ENCODE measurements at places on chromosomes 11 and 22.

GRCh38 chr11:115499241-115499799 is 4.9 kb downstream of the CADM1 start:
- no peak for DNase-seq

DNA sequence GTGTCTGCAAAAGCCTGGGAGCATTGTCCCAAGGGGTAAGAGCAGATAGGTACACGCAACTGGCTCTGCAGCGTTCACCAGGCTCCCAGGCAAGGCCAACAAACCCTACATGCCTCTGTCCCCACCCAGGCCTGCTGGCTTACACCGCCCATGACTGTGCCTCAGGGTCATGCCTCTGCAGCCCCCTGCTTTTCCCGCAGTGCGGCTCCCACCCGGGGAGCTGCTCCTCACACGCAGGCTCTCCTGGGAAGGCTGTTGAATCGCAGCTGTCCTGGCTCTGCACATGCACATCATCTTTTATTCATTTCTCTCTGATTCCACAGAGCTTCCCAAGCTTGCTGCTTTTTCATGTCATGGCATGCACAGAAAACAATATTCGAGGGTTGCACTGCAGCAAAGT is 29.2 kb upstream of the B3GAT1 start:
- DNase-seq, result no peak

- DNase-seq, result peak; percentile 40
Observed at GRCh38 chr22:36977401-36977861, 41.8 kb downstream of the TST start.

DNA sequence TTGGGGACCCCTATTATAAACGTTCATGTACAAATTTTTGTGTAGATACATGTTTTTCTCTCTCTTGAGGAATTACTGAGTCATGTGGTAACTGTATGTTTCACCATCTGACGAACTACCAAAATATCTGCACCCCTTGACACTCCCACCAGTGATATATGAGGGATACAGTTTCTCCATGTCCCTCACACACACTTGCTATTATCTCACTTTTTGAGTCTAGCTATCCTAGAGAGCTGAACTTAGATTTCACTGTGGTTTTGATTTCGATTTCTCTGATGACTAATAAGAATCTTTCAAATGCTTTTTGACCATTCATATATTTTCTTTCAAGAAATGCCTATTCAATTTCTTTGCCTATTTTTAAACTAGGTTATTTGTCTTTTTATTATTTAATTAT is 200.2 kb downstream of the PGR start:
- DNase-seq, result no peak

DNA sequence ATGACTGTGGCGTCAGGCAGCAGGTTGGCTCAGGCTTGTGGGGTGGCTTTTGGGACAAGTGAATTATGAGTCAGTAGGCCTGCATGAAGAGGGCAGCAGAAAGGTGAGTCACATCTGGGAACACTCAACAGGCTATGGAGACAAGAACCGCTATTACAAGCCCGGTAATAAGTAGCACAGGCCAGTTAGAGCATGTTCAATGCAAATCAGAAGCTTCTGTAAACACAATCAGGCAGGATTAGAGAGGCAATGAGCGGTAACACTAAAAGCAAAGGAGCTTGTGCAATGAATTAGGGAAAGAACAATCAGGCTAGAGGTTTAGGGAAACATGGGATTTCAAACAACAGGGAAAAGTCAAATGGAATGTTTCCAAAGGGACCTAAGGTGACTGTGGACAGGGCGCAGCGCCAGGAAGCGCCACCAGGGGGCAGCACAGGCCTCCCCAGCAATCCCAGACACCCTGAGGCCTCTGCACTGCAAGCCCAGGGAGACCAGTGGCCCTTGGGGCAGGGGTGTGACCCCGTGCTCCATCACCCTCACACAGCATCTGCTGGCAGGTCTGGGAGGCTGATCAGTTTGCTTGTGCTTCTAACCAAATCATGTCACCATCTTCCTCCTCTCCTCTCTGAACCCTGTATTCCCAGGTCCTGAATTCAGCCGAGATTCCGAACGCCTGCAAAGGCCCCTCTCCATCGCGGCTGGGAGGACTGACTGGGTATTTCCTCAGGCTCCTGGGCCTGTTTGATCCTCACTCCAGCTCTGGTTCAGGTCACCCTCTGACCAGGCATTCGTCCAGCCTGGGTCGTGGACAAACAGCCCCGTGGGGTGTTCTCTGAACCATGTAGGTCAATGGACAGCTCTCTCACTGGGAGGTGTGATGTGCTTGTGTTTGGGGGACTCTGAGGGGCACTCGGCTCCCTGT is 50.0 kb downstream of the C11orf58 start:
- DNase-seq, result peak; percentile 27

DNA sequence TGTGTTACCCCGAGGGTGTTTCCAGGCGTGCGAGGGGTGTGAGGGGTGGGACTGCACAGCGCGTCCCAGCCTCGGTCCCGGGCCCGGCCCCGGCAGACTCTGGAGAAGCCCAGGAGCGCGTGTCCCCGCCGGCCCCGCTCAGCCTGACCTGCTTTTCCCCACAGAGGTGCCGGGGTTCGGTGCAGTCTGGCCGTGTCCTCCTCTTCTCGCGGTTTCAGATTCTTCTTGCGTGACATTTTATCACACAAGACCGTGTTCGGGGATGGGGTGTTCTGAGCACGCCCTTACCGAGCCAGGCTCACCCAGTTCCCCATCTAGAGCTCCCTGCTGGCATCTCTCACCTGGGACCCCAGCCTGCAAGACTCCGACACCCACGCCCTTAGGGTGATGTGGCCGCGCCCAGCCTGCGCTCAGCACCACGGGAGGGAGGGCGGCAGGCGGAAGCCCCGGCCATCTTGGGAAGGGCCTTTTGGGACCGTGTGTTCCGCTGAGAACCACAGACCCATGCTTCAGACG is 775.6 kb downstream of the BRD1 start:
- no peak for DNase-seq

DNA sequence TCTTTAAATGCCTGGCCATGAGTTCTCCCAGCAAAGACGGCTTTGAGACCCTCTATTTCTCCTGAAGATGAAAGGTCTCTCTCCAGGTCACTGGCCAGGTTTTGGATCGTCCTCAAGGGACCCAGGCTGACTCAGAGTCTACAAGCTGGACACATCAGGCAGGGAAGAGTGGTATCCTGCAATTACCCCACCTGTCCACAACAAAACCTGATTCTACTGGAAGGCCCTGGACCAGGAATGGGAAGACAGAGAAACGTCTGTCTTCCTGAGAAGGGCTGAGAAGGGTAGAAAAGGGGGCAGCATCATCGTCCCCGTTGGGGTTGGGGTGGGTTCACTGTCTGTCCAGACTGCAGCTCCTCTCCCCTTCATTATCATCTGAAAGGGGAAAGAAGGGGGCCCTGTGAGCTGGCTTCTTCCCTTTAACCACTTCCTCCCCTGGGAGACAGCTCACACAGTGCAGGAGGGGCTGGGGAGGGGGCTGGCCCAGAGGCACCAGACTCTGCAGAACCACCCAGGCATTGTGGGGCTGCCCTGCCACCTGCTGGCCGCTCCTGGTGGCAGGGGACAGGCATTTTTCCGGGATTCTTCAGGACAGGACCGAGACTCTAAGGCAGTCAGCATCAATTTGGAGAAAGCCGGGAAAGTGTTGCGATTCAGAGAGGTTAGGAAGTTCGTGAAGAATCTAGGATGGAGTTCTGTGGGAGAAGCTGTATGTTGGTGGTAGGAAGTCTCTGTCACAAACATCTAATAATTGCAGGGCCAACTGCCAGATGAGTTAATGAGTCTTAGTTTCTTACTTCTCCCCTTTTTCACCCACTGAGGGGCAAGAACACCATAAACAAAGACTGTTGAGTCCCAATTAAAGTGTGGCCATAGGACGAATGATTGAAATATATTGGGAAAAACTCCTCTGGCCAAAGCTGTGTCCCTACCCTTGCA is 57.6 kb downstream of the SYN3 start:
- DNase-seq, result no peak

DNA sequence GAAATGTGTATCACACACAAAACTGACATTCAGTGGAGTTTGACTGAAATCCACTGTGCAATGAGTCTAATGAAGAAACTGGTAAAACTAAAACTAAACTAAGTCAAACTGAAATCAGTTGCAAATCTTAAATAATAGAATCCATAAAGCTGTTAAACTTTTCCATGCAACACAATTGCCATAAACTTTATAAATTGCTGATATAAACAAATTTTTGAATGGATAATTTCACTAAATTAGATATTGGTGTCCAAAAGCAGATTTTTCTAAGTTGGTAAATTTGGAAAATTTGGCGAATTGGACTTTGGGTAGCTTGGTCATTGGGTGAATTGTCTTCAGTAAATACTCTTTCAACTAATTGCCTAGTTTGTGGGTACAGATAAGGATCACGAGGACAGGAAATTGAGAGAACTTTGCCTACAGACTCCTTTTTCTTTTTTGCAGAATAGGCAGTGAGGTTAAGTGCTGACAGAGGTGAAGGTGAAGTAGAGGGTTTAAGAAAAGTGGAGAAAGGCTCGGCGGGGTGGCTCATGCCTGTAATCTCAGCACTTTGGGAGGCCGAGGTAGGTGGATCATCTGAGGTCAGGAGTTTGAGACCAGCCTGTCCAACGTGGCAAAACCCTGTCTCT is 12.8 kb downstream of the MRPL17 start:
- DNase-seq, result no peak

- DNase-seq, result no peak
Observed at GRCh38 chr11:44848203-44848962, 102.3 kb downstream of the TP53I11 start.

GRCh38 chr11:130787092-130787616 is 129.1 kb downstream of the SNX19 start:
- no peak for DNase-seq

DNA sequence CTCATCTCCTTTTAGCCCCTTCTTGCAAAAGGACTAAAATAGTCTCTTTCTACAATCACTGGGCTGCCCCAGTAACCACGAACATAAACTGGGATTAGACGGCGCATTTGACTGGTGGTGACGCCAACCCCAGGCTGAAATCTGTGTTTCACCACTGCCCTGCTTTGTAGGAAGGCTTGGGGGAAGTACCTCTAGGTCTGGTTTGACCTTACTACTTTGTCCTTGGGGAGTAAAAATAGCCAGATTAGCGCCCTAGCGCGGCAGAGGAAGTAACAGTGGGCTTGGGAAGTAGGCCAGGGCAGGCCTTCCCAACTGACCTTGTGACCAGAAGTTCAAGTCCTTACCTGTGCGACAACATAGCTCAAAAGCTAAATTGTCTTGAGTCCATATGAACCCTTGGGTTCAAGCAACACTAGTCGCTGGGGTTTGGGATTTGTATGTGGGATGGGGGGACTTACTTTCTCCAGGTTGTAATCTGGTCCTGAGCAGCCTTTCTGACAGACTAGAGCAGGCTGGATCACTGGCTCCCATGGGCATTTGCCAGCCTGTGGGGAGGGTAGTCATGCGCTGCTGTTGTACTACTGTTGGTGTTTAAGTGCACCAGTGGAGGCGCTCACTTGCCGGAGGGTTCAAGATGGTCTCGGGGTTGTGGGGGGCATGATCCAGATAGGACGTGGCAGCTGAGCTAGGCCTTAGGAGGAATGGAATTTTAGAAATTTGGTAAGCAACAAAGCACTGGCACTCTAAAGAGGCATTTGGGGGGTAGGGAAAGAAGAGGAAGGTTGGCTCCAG is 953 bp upstream of the PACS1 start:
- no peak for DNase-seq

DNA sequence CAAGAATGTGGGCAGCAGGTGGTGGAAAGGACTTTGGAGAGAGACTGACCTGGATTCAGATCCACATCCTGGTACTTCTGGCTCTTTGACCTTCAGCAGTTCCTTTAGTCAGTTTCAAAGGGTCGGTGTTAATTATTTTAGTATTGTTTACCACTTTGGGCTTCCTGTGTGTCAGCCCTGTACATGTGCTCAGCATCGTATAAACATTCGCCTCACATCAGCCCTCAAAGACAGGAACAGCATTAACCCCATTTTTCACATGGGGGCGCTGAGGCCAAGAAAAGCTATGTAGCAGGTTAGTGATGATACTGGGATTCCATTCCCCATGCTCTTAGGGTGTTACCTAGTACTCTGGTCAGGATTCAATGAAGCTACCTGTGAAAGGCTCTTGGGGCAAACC is 72.1 kb upstream of the YWHAH start:
- DNase-seq, result no peak

DNA sequence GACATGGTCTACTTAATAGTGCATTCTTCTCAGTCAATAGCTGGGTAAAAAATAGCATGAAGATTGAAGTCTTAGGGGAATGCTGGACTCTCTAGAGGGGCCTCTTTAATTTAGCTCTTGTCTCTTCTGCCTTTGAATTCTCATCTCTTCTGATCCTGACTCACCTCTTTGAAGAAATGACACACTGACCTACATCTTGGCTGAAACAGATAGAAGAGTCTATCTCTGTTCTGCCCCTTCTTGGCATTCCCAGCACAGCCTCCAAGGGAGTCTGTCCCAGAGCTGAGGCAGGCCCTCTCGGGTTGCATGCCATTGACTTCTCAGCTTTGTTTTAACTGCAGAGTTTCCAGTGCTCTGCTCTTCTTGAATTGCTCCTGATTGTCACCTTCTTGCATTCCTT is 55.7 kb downstream of the PTPRJ start:
- no peak for DNase-seq

- no peak for DNase-seq
Observed at GRCh38 chr11:47248304-47248663, 330 bp downstream of the ACP2 start.

DNA sequence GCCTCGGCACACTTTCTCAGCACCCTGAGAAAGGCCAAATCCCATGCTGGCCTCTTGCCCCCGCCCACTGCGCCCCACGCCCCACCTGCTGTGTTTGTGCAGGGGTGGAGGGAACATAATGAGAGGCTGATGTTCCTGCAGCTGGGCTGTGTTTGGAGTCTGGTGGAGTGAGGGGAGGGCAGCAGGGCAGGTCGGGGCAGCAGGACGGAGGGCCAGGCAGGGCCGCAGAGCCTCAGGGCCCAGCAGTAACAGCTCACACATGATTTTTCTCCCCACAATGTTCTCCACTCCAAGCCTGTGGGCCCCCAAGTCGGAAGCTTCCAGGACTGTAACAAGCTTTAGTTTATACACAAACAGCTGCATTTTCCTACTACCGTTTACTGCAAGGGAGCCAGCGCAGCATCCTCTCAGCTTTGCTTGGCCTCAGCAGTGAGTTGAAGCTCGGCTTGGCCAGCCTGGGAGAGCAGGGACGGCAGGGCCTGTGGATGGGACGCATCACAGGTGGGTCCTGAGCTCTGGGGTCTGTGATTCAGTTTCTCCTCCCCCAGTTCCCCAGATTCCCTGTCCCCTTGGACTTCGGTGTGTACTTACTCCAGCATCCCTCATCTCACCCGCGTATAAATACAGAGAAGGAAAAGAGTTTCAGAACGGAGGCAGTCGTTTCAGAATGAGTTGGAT is 51.0 kb downstream of the RPUSD4 start:
- DNase-seq, result no peak

DNA sequence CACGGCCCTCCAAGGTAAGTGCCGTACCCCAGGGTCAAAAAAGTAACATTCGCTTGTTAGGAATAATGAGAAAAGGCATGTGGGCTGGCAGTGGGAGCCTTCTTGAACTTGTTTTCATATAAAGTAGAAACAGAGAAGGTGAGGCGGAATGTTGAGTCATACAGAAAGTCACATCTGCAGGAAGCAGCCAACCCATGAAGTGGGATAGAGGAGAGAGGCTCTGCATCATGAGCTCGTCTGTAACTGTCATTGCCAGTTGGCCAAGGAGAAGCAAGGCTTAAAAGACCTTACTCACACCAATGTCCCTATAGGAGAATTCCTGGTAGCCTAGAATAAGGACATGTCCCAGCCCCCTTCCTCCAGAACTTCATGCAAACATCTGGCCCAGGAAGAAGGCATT is 253.3 kb downstream of the BUD13 start:
- no peak for DNase-seq
